ENCODE measurements at places on chromosomes 4 and X.

DNA sequence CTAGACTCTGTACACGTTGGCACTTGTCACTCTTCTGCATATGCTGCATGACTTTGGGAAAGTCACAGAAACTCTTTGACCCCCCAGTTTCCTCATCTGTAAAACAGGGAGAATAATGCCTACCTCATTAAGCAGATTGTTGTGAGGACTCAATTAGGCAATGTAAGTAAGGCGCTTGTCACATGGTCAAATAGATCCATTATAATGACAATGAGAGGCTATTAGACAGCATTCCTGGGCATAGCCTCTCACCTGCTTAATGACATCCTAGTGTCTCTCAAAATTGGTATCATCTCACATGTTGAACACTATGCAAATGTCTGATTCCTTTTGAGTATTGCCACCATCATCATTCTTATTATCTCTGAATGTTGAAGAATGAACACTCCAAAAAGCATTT lies 172.6 kb upstream of the JADE1 start:
- DNase-seq: no peak

- DNase-seq: no peak
Observed at GRCh38 chr4:108399610-108400265, 220.6 kb upstream of the RPL34 start.

DNA sequence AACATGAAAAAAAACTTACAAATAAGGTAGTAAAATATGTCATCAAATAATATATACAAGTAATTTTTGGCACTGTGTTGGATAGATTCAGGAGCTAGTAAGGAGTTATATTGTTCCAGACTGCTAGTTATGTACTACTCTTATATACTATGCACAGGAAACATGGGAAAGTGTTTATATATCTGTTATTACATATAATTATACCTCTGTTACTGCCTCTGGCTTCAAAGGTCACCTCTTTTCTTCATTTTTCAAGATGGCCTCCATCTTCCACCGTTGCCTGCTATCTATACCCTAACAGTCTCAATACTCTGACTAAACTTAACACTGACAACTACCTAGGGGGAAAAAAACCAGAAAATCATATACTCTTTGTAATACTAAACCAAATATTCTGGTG lies 29.5 kb downstream of the LIN54 start:
- DNase-seq: no peak

GRCh38 chr4:158571736-158572135 lies 50.1 kb downstream of the RXFP1 start:
- no peak for DNase-seq

- peak; percentile 23 for DNase-seq
Observed at GRCh38 chr4:20474119-20474518, 222.4 kb downstream of the SLIT2 start.

GRCh38 chr4:20151436-20151835 lies 100.3 kb upstream of the SLIT2 start:
- no peak for DNase-seq

- DNase-seq: peak; percentile 19
Observed at GRCh38 chrX:29841750-29842149, 373.6 kb upstream of the MAGEB2 start.

DNA sequence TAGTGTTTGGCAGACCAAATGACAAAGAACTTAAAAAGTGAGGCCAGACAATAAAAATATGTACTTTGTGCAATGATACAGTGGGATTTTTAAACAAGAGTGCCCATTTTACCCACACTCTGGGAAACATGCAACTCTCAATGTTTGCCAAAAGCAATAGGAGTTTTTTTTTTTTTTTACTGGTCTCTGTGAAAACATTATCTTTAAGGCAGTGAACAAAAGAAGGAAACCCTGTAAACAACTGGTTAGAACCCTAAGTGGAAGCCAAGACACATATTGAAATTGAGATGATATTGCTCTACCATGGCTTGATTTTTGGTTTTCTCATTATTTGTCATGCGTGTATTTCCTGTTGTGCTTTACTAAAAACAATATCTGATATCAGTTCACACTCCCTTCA lies 67.2 kb upstream of the PPP3CA start:
- no peak for DNase-seq

DNA sequence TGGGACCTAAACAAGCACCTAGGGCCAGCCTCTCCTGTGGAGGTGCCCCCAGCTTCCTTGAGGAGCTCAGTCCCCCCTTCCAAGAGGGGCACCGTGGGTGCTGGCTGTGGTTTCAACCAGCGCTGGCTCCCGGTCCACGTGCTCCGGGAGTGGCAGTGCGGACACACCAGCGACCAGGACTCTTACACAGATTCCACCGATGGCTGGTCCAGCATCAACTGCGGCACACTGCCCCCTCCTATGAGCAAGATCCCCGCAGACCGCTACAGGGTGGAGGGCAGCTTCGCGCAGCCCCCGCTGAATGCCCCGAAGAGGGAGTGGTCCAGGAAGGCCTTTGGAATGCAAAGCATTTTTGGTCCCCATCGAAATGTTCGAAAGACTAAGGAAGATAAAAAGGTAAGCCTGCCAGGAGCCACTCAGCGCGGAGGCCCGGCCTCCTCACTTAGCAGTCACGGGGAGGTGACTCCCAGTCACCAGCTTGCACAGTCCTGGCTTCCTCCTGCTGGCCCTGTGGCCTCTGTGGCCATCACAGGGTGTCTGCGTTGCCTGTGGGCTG lies 24.9 kb downstream of the RGS12 start:
- no peak for DNase-seq

- no peak for DNase-seq
Observed at GRCh38 chrX:64395568-64395929, 297 bp upstream of the MTMR8 start.

DNA sequence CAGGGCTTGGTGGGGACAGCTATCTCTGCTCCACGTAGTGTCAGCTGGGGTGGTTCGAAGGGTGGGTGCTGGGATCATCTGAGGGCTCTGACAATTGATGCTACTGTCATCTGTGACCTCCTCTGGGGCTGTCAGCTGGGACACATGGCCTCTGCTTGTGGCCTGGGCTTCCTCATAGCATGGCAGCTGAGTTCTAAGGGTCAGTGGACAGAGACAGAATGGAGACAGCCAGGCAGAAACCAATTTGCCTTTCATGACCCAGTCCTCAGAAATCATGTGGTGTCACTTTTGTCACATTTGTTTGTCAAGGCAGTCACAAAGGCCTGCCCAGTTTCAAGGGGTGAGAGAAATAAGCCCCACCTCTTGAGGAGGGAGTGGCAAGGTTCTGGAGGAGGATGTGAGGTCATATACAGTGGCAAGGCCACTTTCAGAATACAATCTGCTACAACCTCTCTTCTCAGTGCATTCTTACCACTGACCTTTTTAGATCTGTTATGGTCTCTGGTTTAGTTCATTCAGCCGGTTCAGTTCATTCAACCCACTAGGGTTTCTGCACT lies 103.6 kb upstream of the BCOR start:
- DNase-seq: no peak

DNA sequence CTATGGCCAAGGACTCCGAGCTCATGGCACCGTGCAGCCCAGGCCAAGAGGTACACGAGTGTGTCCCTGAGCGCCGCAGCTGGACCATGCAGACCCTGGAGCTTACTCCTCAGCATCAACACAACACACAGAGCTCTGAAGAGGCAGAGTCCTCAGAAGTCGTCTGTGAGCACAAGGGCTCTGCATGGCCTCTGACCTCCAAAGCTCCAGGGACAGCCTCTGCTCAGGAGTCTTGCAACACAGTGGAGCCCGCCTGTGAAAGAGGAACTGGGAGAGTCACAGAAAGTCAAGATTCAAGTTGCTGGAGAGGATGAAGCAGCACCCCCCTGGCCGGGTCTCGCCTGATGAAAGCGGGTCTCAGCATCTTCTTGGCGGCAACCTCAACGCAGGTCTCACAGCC lies 2.9 kb downstream of the LRPAP1 start:
- DNase-seq: no peak

DNA sequence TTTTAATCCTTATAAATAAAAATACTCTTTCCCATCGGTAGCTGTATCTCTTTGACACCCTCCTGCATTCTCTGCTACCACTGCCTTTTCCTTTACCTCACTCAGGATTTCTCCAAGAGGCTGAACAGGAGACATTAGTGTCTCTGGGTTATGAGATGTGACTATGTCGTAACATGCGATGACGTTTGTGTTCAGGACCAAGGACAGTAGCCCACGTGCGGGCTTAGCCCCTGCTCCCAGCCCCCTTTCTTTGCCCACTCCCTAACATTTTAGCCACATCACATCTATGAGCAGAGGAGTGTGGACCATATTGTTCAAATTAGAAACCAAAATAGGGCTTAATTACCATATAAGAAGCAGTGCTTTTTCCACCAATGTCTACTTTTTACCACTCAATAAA lies 369.3 kb downstream of the FBXW7 start:
- DNase-seq: no peak

- no peak for DNase-seq
Observed at GRCh38 chr4:189385579-189385978, 555.1 kb upstream of the FRG1 start.

Measured in A172 (cell line).